ENCODE measurements at places on chromosomes 2 and 18.
A peak's percentile ranks its signal among the peaks of the same experiment; 100 is the strongest.

- DNase-seq = no peak
These were observed 87.5 kb downstream of the SATB2 start for GRCh38 chr2:199370150-199370780.

DNA sequence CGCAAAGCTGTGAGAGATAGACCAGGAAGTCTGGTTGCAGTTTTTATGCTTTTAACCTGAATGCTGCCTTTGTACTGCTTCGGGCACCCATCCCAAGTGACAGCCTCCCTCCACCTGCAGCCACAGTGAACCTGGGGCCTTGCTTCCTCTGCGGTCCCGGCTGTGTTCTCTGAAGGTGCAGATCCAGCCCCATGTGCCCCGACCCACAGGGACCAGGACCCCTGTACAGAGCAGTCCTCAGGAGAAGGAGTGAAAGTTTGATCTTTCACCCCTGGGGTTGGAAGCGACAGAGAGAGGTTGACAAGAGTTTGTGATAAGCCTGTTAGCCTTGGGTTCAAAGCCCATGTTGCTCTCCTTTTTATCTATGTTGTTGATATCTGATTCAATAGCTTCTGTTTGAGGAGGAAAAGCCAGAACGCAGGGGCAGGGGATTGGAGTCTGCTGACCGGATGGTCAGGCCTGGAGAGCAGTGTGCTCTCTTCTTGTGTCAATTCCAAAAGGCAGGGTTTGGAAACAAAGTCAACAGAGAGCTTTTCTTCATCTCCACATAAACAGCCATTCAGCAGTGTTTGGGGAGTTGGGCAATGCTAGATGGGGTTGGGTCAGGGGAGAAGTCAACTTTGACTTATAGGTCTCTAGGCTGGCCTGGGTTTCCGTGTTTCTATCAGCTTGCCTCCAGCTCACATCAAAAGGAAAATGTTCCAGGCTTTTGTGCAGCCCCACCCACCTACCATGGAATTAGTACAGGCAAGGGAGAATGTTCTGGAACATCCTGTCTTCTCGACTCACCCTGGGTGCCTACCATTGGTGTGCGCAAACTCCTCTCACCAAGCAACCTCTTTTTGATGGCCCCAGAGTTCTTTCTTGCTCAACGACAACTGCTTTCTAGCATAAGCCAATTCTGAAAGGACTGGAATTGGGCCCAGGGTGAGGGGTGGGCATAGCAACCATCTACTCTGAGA, 214.9 kb downstream of the ALPK2 start:
- no peak for DNase-seq

DNA sequence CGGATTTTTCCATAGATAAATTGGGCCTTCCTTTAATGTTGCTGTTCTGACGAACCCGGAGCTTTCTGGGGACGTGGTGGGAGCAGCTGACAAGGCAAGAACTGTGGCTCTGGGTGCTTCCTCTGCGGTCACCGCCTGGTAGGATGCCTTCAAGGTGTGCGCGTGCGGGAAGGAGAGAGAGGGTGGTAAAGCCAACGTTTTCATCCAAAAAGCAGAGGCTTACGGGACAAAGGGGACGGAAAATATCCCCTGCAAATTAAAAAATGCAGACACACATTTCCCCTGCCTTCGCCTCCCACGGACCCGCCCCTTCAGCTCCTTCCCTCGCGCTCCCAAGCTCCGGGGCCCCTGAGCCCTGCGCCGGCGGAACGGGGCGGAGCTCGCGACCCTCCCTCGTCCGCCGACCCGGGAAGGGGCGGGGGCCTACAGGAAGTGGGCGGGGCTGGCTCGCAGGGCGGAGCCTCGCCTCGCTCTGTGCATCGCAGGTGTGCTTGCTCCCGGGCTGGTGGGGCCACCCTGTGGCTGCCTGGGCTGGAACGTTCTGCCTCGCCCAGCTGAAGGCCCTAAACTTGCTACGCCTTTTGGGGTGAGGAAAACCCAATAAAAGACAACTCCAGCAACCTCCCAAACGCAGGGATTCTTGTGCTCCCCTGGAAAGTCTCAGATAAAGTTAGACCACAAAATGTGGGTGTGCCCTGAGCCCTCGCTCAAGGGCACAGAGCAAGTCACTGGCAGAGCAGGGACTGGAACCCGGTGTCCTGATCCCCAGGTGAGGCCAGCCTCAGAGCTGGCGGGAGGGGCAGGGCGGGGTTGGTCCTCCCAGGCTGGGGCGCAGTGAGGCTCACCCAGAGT, 25.4 kb upstream of the SLC66A3 start:
- DNase-seq = peak; percentile 76

GRCh38 chr18:61082976-61083630, 250.1 kb upstream of the CDH20 start:
- no peak for DNase-seq

- DNase-seq = no peak
These were observed 250.9 kb downstream of the PIEZO2 start for GRCh38 chr18:10898417-10898974.

DNA sequence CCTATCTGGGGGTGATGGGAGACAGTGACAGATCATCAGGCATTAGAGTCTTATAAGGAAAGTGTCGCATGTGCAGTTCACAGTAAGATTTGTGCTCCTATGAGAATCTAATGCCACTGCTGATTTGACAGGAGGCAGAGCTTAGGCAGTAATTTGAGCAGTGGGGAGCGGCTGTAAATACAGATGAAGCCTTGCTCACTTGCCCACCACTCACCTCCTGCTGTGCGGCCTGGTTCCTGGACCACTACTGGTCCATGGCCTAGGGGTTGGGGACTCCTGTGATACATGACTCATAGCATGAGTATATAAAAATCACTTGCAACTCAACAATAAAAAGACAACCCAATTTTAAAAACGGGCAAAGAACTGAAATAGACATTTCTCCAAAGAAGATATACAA, 71.1 kb upstream of the ACAA2 start:
- no peak for DNase-seq

DNA sequence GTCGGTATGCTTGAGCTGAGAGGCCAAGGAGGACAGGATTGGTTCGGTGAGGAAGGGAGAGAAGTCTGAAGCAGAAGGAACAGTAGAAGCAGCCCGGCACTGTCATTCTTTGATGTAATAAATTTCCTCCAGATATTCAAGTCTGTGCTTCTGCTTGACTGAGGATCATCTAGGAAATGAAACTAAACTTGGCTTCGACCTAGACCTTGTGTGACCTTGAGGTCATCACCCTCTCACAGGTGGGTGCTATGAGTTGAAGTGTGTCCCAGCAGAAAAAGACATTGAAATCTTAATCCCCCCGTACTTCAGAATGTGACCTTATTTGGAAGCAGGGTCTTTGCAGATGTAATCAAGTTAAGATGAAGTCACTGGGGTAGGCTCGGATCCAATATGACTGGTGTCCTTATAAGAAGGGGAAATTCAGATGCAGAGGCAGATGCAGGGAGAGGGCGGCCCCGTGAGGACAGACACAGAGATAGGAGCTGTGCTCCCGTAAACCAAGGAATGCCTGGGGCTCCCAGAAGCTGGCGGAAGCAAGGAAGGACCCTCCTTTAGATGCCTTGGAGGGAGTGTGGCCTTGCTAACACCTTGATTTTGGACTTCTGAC, 49.0 kb downstream of the PRKCE start:
- DNase-seq = no peak

DNA sequence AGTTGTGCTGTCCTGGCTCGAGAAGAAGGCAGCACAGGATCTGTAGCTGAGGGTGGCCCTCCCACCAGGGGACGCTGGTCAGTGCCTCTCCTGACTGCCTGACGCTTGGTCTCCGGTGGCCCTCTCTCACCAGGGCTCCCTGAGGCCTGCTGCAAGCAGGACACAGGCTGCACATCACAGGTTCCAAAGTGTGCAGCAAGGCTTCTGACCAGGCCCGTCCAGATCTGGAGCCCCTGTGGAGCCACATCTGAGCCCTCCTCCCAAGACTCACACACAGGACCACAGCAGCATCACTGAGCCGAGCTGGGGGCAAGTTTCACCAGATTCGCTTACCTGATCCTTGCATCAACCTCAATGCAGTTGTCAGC, 12.1 kb downstream of the AMER3 start:
- DNase-seq = no peak

- DNase-seq = no peak
These were observed 70.8 kb downstream of the EPHA4 start for GRCh38 chr2:221501210-221501882.

- no peak for DNase-seq
These were observed 27.6 kb upstream of the CABLES1 start for GRCh38 chr18:23107718-23108117.

DNA sequence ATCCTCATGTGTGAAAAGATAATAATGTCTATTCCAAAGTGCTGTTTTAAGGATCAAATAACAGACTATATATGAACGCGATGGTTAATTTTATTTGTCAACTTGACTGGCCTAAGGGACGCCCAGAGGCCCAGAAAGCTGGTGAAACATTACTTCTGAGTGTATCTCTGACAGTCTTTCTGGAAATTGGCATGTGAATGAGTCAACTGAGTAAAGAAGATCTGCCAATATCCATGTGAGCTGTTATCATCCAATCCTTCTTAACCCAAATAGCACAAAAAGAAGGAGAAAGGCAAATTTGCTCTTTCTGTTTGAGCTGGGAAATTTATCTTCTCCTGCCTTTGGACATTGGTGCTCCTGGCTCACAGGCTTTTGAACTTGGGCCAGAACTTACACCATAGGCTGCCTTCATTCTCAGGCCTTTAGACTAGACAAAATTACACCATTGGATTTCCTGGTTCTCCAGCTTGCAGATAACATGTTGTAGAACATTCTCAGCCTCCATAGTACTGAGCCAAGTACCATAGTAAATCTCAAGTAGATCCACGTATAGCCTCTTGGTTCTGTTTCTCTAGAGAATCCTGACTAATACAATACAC, 114.7 kb upstream of the DOCK10 start:
- no peak for DNase-seq

DNA sequence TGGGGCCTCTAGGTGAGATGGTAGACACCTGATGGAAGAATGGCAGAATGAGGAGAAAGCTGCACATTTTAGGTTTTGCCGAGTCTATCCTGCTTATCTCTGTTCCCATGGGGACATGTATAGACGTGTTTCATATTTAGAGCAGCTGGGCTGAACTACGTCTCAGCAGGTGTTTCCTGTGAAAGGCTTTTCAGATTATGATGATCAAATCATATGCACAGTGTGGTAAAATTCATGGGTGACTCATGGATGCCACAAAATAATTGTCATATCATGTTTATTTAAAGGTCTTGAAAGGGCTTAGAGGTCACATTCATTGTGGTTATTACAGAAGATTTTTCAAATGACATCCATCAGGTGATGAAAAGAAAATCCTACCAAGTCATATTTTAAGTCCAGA, 90.5 kb downstream of the ICOS start:
- no peak for DNase-seq

DNA sequence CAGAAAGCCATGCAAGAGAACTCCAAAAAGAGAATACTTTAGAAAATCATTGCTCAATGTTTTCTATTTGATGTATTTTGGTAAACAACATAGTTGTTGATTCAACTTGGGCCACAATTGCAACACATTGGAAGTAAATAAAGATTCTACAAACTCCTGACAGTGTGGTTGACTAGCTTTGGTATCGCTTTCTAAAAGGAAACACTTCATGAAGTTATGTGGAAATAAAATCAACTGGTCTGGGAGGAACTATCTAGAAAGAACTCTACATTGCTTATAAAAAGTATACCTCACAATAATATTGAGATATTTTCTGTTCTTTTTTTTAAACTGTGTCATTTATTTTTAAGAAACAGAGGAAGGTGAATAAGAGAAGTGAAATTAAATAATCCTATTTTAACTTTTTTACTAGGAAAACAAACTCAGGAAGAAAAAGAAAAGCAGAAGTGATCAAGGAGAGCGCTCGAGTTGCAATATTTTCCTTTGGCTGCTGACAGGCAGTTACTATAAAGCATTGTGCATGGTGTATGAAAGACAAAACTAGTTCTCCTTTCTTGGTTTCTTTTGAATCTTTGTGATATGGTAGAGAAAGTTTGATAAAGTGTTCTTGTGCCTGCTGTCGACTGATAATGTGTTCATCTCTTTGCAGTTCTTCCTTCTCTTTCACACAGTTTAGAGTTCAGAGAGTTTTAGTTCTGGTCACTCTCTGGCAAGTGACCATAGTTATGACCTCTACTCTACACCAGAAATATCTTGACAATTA, 3.0 kb downstream of the DHRS9 start:
- DNase-seq = no peak

GRCh38 chr18:766550-766860, 45.5 kb downstream of the YES1 start:
- no peak for DNase-seq

DNA sequence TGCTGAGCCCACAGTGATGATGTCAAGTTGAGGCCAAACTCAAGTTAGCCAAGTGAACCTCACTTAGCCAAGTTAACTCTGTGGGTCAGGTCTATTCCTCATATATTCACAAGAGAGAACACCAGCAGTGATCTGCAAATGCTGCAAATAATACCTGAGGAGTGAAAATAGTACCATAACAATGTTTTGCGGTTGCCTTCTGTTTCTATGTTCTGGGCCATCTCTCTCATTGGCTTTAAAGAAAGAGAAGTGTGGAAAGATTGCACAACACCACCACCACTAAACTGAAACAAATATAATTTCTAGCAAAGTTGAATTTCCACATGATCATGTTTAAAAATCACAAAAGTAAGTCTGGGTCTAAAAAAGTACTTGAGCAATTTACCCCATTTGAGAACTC, 211.1 kb upstream of the GALNT5 start:
- DNase-seq = no peak

GRCh38 chr18:3392467-3392855, 57.5 kb upstream of the TGIF1 start:
- DNase-seq = no peak

GRCh38 chr18:56575819-56576663, 62.4 kb downstream of the TXNL1 start:
- no peak for DNase-seq

GRCh38 chr2:205197468-205198139, 484.7 kb upstream of the NRP2 start:
- peak; percentile 3 for DNase-seq

- DNase-seq = no peak
These were observed 216.3 kb upstream of the DTNA start for GRCh38 chr18:34493566-34494358.

DNA sequence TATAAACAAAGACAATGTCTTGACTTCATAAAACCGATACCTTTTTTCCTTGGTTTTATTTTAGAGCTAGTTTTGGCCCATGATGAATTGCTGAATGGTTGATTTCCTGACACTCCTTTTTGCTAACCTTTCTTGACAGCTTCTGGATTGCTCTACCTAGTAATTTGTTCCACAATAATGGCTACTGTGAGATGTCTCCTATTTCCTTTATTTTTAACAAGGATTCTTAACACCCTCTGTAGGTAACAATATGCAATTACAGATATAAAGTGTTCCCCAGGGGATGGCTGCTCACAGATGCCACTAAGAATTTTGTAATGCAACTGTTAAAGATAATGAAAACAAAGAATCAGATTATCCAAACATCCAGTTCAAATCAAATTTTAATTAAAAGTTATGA, 100.8 kb upstream of the ATP5MC3 start:
- DNase-seq = no peak

- no peak for DNase-seq
These were observed 22.9 kb upstream of the CIDEA start for GRCh38 chr18:12231040-12231882.

DNA sequence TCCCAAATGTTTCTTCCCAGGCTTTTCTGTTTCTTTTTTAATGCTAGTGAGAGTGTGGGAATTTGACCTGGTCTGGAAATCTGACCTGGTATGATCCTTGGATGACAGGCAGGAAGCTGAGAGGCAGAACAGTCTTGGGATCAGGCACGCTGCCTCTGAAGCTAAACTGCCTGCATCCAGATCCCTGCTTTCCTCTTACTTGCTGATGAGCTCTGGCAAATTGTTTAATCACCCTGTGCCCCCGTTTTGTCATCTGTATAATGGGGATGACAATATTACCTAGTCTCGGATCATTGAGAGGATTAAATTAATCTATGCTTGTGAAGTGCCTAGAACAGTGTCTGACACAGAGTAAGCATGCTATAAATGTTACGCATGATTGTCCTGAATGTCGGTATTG, 3.3 kb downstream of the KLHL23 start:
- DNase-seq = no peak
